ENCODE measurements at places on chromosomes 3 and 15. TPM values are rescaled to one million over a fixed set of nuclear protein-coding genes. Genes with fewer than 3 reads are reported as not detected.

Gene TGFBR2
- 76.8 TPM for polyA plus RNA-seq

Gene TMEM207
- polyA plus RNA-seq = not detected

Gene CPA3
- not detected for polyA plus RNA-seq

Gene CYP11A1
- not detected for polyA plus RNA-seq

Gene MGLL
- 8.6 TPM for polyA plus RNA-seq

Gene APOD
- not detected for polyA plus RNA-seq

Gene RBSN
- polyA plus RNA-seq = 18.2 TPM

Gene FSTL1
- not detected for polyA plus RNA-seq

Gene GOLGA6L10
- polyA plus RNA-seq = 0.19 TPM

Gene HTR3C
- not detected for polyA plus RNA-seq

Gene ETV5
- polyA plus RNA-seq = 0.36 TPM

Gene GOLGA8B
- 7.6 TPM for polyA plus RNA-seq

Gene ADAMTSL3
- not detected for polyA plus RNA-seq

Gene LRRC34
- 0.60 TPM for polyA plus RNA-seq

Gene SST
- not detected for polyA plus RNA-seq

Gene NOX5
- polyA plus RNA-seq = not detected

Gene EFCAB12
- polyA plus RNA-seq = 0.71 TPM

Gene SIDT1
- 47.5 TPM for polyA plus RNA-seq

Gene TMCO5A
- polyA plus RNA-seq = not detected

Gene CYP19A1
- not detected for polyA plus RNA-seq

Gene PLSCR5
- polyA plus RNA-seq = not detected

Gene EPHA3
- not detected for polyA plus RNA-seq

Gene PCSK6
- polyA plus RNA-seq = 0.14 TPM

Gene DLL4
- not detected for polyA plus RNA-seq

Gene SEMA3B
- not detected for polyA plus RNA-seq

Gene HAUS2
- 31.1 TPM for polyA plus RNA-seq

Gene C3orf20
- polyA plus RNA-seq = not detected
